ENCODE measurements at places on chromosomes 1 and 21.
A peak's percentile ranks its signal among the peaks of the same experiment; 100 is the strongest.

DNA sequence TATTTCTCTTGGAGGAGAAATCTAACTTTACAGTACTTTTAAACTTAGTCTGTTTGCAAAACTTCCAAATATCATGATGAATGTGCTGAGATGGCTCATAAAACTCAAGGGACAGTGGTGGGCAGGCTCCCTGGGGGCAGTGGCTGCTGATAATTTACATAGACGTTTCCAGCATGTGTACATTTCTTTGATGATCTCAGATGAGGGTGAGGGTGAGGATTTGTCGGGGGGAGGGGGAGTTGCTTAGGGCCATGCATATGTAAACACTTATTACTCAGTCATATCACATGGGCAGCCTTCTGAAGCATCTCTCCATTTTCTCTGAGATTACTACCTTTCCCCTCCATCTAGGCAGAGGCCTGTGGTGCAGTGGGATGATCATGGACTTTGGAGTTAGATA, 152.9 kb upstream of the HMGB4 start:
- DNase-seq: no peak

DNA sequence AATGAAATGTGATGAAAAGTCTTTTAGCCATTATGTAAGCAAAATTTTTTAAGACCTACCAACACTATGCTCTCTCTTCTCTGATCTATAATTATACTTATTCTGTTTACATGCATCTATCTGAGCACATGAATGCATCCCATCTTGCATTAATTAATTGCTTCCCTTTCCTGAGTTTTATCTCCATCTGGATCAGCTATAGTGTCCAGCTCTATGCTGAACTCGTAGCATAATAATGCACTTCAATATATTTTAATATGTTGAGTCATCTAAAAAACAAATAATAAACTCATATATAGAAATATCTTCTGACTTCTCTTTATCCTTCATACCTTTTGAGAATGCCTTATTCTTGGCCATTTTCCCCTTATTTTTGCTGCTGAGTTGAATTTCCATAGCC, 1097.8 kb downstream of the TTLL7 start:
- no peak for DNase-seq

DNA sequence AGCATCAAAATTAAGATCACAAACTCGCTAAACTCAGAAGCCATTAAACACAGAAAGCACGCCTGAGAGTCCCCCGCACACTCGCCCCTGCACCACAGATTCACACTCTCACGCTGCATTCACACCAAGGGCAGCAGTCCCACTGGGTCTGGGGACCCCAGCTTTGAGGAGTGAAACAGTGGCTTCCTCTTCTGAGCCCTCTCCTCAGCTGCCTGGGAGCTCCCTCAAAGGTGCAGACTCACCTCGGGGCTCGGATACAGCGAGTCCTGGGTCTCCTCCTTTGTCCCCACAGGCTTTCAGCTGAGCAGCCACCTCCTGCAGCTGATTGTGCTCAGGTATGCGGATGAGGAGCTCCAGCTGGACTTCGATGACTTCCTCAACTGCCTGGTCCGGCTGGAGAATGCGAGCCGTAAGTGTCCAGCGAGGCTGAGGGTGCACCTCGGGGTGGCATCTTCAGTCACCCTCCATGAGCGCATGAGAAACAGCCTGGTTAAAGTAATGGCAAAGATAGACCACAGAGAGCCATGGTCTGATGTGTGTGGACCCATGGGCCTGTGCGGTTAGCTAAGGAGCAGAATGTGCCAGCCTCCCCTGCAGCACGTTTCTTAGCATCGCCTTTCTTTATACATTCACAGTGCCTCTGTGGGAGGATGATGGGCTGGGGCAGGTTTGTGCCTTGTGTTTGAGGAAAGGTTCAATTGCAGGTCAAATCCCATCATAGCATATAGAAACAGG, 47.9 kb downstream of the CAPN9 start:
- DNase-seq: no peak

DNA sequence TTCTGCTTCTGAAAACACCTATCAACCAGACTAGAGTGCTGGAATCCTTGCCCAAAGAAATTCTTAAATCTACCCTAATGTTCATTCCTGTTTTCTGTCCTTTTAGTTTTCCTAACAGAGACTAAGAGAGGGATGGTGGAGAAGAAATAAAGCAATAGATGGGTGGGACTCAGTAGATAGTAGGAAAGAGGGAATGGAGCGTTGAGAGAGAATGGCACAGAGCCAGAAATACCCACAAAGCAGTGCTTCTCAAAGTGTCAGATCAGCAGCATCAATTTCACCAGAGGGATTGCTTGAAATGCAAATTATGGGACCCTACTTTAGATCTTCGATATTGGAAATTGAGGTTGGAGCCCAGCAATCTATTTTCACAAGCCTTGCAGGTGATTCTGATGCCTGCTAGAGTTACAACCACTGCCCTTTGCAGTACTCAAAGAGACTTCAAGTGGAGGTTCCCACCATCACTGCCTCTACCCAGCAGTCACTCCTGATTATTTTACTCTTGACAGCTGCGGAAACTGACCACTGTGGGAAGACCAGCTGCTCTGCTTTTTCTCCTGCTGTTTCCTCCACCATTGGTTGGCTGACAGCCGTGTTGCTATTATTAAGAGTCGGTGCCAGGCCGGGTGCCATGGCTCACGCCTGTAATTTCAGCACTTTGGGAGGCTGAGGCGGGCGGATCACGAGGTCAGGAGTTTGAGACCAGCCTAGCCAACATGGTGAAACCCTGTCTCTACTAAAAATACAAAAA, 11.4 kb upstream of the PRPF3 start:
- peak; percentile 78 for DNase-seq

DNA sequence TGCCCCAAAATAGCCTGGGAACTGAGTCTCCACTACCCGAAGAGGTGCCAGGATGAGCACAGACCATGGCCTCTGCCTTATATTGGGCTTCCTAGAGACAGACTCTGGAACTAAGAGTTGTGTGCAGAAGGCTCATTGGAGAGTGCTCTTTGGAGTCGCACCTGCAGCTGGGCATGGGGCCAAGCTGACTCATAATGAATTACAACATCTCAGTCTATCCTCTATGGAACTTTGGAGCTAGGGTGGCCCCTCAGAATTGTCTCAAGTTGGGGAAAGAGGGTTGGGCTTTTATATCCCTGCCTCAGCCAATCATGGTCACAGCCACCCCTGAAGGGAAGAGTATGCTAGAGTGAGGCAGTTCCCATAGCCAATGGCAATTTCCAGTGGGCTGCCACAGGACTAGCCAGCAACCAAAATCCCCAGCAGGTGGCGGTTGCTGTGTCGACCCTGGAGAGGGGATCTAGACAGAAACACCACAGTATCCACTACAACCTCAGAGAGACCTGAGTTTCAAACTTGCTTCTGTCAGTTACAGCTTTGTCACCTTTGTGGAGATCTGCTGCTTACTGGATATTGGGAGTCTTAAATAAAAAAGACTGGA, 93.8 kb downstream of the DMRTA2 start:
- no peak for DNase-seq

GRCh38 chr1:25875154-25875855, at the start of gene PAQR7:
PAQR7 (minus strand) TSS chr1:25875708; CDS start chr1:25863839, 11,869 bp downstream.
- peak; percentile 63 for DNase-seq

GRCh38 chr1:4006676-4007374, 106.8 kb upstream of the C1orf174 start:
- DNase-seq: no peak

Measured in lung microvascular endothelial cell (primary cell).